ENCODE measurements at places on chromosomes 6 and 20. TPM values are rescaled to one million over a fixed set of nuclear protein-coding genes. Genes with fewer than 3 reads are reported as not detected.

BTBD9 gene
- total RNA-seq = 4.9 TPM

DNA sequence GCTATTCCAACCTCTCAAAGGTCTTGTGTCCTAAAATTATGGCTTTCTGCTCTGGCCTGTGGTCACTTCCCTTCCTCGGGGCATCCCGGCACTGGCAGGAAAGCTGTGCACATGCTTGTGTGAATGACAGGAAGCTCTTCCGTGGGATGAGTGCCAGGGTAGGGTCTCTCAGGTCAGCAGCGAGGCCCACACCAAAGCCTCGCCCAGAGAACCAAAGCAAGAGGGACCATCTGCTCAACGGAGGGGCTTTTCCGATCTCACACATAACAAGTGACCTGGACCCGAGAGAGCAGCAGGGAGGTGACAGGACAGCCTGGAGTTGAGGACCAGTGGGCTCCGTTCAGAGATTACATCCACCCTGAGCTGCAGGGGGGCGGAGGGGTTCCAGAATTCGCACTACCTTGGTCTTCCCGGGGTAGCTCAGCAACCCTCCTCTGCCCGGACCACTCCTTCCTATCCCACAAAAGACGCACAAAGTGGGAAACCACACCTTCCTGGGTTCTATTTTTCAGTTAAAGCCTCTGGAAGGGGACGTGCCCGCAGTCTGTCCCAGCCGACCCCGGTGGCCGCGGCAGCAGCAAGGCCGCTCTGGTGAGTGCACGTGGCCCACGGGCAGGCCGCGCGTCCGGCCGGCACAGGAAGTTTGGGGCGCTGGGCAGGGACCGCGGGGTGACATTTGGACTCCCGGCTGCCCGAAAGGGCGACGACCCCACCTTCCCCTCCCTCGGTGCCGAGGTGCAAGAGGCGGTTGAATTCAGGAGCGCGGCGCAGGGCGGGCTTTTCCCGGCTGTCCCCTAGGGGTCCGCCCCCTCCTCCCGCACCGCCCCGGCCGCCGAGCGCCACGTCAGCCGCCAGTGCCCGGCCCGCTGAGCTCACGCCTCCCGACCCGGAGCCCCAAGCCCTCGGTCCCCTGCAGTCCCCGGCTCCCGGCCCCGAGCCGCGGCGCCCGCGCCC lies 988 bp downstream of the TXNDC5 start:
- DNase-seq = no peak

RXRB gene
- 13.7 TPM for total RNA-seq

DNA sequence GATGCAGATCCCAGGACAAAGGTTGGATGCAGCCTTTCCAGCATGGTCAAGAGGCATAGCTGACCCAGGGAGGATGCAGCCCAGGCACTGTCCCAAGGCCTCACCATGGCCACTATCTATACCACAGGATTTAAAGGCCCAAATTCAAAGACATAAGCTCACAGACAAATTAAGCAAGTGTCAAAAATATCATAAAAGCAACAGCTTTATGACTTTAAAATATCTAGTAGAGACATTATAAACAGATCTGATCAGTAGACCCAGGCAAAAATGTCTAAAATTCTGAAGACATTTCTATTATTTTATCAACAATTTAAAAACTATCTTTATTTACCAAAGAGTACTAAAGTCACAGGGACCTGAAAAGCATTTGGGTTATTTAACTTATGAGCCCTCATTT lies 373.5 kb downstream of the CDC5L start:
- DNase-seq = no peak

DNA sequence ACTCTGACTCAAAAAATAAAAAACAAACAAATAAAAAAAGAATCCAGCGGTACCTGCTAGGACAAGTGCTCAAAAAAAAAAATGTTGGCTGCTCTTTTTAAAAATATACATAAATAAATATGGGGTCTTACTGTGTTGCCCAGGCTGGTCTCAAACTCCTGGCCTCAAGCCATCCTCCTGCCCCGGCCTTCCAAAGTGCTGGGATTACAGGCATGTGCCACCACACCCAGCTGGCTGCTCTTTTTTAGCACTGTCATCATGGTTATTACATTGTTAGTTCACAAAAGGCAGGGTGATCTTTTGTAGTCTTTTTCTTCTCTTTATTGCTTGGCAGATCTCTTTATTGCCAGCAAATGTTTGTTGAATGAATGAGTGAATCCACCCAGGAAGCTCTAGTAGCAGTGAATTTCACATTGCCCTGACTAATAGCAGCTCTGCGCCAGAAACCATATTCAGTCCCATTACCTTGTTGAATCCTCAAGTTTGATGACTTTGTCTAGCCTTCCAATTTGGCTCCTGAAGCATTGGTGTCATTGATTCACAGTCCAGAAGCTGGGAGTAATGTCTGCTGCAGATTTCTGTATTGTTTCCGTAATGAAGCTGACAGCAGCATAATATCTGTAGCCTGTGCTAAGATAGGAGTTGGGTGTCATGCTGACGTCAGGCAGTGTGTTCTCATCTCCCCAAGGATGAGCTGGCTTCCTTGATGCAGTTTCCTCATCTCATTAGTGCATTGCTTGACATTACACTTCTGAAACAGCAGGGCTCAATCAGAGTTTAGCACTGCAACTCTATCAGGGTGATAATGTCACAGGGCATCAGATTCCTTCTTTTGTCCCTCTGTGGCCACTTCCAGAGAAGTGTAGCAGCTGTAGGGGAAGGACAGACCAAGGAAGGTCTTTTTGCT lies 84.9 kb upstream of the TGM3 start:
- peak; percentile 100 for DNase-seq

- DNase-seq = no peak
These were observed 40.1 kb upstream of the TFAP2C start for GRCh38 chr20:56588996-56589395.

GRCh38 chr20:38665094-38665493 lies 59.2 kb upstream of the SLC32A1 start:
- no peak for DNase-seq

GRCh38 chr6:16769986-16770376 lies 8.7 kb upstream of the ATXN1 start:
- no peak for DNase-seq

- no peak for DNase-seq
These were observed 7.1 kb upstream of the TCP11 start for GRCh38 chr6:35148167-35148741.

DNA sequence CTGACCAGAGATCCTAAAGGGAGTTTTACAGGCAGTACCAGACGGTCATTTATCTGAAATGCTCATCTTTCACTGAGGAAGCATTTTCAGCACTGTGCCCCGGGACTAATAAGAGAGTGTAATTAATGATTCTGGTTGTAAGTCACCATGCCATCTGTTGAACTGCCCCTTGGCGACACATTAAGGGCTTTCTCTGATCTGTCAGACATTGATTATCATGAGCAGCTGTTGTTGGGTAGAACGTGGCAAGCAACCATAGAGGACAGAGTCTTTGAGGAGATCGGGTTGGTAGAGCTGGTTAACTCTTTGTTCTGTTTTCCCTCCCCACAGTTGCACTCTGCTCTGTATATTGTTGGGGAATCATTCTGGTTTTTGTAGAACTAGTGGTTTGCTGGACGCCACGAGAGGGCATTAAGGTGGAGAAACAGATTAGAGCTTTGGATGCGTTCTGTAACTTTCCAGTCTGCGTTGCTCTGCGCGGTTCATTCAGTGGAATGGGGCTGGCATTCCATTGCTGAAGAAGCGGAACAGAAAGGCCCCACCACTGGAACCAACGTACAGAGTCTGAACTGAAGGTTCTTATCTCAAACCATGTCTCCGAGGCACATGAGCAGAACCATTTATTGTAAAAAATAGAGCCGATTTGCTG lies 34.3 kb downstream of the RPRD1B start:
- no peak for DNase-seq

GRCh38 chr6:150230832-150231524 lies 88.1 kb downstream of the PPP1R14C start:
- no peak for DNase-seq

ZNF76 gene
- 7.2 TPM for total RNA-seq

- no peak for DNase-seq
These were observed 8.6 kb downstream of the MAP3K5 start for GRCh38 chr6:136783495-136784270.

PANK2 gene
- total RNA-seq = 34.1 TPM

DNA sequence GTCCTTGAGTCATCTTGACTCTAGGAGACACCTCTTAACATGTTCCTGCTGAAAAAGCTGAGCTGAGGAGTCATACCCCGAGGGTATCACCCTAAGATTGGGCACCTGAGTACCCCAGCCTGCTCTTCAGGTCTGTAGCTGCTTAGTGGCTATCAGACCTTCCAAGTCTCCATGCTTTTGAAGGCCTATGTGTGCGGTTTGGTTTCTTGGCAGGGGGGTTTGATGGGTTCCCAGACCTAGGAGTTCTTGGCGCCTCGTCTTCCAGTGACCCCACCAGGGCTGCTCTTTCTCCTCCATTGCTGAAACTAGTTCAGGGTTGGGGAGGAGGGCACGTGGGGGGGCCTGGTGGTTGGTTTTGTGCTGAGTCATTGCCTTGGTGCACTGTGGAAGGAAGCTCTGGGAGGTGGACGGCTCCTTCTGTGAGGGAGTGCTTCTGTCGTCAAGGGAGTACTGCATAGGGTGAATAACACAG lies 20.1 kb downstream of the IGF2R start:
- no peak for DNase-seq

- no peak for DNase-seq
These were observed 127.7 kb downstream of the PDSS2 start for GRCh38 chr6:107331409-107332386.

DNA sequence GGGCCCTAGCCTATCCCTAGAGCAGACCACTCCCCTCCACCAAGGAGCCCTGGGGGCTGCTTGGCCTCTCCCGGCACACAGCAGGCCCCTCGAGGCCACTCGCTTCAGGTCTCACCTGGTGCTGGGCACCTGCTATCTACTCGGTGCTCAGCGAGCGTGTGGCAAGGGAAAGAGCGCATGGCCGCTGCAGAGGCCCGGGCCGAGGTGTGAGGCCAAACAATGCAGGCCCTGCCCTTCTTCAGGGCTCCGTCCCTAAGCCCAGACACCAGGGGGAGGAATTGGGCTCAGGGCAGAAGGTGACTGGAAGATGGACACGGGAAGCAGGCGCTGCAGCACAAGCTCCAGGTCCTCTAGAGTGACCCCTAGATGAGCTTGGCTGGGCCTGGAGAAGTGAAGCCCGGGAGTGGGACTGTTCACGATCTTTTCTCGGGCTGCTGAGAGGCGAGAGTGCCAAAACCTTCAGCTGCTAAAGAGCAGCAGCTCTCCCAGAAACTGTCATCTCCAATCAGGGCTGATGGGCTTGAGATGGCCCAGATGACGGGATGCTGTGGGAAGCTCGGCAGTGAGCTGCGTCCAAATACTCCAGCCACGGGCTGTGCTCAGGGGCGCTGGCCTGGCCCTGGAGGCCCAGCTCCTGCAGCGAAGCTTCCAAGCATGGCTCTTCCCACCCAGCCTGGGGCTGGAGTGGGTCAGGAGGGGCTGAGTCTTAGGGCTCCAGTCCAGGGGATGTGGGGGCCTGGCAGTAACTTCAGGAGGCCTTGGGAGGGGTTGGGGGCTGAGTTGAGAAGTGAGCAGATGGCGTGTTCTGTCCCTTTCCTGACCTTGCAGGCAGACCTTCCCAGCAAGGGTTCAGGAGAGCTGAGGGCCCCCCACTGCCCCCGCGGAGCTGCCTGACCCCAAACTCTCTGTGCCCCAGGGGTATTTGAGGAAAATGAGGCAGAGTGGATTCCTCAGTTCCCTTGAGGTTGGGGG lies 43.7 kb downstream of the APCDD1L start:
- no peak for DNase-seq

GRCh38 chr20:10369723-10370090 lies 64.3 kb downstream of the MKKS start:
- no peak for DNase-seq

TCP1 gene
- total RNA-seq = 203 TPM

DNA sequence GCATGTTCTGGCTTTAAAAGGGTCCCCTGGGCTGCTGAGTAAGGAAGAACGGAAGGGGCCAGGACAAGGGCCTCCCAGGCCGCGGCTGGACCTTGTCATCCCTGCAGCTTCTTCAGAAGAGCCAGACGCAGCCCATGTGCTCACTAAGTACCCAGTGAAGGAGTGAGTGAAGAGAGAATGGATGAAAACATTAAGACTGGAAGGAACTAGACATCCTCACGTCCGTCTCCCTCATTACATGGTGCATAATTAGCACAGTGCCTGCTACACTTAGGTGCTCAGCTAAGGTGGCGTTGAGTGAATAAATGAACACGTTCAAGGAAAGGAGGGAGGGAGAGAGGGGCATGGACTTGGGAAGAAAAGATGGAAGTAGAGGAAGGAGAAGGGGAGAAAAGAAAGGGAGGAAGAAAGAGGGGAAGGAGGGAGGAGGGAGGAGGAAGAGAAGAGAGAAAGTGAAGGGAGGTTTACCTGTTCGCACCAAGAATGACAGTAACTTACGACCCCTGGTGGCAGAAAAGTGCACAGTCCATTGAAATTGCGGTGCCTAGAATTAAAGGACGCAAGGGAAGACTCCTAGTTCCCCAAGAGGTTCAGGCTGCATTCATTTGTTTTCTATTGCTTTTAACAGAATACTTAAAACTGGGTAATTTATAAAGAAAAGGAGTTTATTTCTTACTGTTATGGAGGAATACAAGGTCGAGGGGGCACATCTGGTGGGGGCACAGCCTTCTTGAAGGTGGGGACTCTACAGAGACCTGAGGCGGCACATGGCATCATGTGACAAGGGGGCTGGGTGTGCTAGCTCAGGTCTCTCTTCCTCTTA lies 8.0 kb downstream of the TP53RK start:
- DNase-seq = peak; percentile 54

GRCh38 chr6:111951497-111952085 lies 78.3 kb upstream of the FYN start:
- DNase-seq = no peak

ROS1 gene
- total RNA-seq = not detected

GRCh38 chr6:21733311-21733710 lies 139.8 kb downstream of the SOX4 start:
- no peak for DNase-seq

- DNase-seq = no peak
These were observed 92.6 kb downstream of the THBS2 start for GRCh38 chr6:169160855-169161560.

ID4 gene
- total RNA-seq = 0.57 TPM

- no peak for DNase-seq
These were observed 3.0 kb upstream of the HTR1E start for GRCh38 chr6:86934365-86934764.

SLC22A2 gene
- not detected for total RNA-seq

SPATA25 gene
- total RNA-seq = not detected

DNA sequence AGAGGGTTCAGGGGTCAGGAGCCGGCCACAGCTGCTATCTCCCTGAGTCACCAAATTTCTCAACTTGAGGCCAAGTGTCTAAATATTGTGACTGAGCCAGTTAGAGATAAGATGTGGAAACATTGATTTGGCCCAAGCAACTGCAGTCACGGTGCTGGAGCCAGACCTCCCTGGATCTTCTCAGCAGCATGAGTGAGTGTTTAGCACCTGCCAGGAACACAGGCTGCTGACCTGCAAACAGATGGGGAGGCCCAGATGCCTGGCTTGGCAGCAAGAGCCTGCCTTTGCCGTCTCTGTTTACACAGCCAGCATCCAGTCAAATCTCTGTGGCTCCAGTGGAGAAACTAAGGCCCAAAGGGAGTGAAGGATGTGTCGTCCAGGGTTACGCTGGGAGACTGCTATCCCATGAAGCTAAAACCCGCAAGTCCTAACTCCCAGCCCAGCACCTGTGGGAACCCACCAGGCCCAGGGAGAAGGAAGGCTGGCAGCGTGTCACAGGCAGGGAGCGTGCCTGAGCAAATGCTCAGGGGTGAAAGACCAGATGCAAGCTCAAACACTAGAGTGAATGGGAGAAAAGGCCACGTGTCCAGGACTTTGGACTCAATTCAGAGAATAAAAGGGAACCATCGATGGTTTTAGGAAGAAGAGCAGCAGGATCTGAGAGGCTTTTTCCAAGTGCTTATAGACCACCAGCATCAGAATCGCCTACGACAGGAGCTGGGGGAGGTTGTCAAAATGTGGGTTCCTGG lies 15.9 kb upstream of the PTGIS start:
- DNase-seq = no peak

Measured in NCI-H460 (cell line).